ENCODE measurements at places on chromosomes 6 and 20.

GRCh38 chr6:143691900-143692636, 14.3 kb downstream of the PHACTR2 start:
- DNase-seq: no peak

DNA sequence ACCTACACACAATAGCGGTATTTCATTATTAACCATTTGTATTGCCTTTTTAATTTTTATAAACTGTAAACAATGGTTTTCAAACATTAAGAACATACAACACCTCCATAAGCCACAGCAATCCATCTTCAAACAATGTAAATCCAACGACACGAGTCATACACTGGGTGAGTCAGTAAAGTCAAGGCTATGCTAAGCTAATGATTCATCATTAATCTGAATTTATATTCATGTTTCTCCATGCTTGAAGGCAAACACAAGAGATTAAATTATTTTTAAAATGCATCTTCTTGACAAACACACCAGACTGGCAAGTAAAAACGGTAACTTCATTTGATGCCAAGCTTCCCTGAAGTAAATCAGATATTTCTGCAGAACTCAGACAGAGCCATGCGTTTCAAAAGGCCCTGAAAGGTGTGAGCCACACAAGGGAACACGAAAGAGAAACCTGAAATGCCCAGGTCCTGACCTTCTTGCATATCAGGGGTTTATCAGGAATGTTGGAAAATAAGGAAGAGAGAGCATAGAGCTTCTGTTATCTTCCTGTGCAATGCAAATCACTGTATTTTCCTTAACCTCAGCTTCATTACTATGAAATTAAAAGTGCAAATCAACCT, 162.5 kb downstream of the ALDH8A1 start:
- DNase-seq: no peak

- no peak for DNase-seq
Measured at GRCh38 chr20:61706259-61706961, 359.3 kb downstream of the TAF4 start.

DNA sequence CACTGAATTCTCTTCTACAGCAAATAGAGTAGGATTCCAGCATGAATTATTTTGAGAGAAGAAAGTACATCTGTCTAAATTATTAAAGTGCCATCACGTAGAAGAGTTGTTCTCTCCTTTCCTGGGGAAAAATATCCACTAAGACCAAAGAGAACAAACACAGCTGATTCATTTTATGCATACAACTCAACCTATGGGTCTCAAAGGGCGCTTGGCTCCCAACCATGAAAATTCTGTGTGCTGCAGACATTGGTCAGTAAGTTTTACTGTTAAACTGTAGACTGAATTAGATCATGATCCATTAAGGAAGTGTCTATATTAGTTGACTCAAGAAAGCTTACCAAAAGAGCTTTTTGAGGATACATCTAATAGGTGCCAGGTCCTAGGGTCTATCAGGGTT, 83.5 kb downstream of the FRK start:
- DNase-seq: no peak

GRCh38 chr20:6920991-6921613, 153.6 kb downstream of the BMP2 start:
- DNase-seq: no peak

GRCh38 chr6:1200409-1201101, 111.3 kb upstream of the FOXQ1 start:
- DNase-seq: no peak

DNA sequence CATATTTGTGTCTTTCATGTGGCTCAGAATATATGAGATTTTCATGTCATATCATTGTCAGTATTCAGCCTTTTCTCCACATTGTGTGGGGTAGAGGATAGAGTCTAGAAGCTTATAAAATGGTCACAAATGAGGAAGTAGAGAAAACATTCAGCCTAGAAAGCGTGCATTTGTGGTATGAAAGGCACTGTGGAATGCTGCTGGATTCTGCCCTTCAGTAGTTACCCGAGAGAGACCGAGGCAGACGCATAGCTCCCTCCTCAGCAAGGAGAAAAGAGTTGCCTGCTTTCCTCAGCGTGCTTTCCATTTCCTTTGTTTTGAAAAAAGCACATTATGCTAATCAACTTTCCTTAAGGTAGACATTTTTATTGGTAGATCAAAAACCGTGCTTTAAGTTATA, 28.7 kb downstream of the MYB start:
- DNase-seq: no peak

- DNase-seq: no peak
Measured at GRCh38 chr20:1625083-1625690, 5.4 kb upstream of the SIRPB1 start.

GRCh38 chr6:104789770-104790190, 69.9 kb downstream of the HACE1 start:
- no peak for DNase-seq

- DNase-seq: no peak
Measured at GRCh38 chr6:46704562-46704961, 16.9 kb downstream of the TDRD6 start.

- DNase-seq: no peak
Measured at GRCh38 chr6:135546206-135546605, 48.7 kb upstream of the AHI1 start.

DNA sequence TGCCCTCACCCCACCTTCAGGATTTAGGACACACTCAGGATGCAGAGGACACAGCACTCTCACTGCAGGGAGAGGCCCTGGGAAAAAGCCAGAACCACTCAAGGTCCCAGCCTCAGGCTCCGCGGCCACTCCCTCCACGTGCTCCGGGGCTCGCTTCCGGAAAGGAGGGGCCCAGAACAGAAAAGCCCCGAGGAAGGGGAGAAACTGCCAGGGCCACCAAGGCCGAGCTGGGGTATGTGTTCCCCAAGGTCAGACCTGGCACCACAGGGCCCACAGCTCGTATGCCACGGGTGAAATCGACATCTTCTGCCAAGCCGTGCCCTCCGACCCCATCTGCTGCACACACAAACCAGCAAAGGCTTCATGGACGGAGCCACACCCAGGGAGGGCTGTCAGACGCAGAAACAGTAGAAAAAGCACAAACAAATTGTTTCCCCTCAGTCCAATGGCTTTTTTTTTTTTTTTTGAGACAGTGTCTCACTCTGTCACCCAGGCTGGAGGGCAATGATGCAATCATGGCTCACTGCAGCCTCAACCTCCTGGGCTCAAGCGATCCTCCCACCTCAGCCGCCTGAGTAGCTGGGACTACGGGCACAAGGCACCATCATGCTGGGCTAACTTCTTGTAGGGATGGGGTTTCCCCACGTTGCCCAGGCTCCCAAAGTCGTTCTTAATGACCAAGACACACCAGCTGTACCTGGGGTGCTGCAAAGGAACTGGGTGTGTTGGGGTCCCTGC, 33.4 kb downstream of the SLC2A4RG start:
- DNase-seq: no peak

DNA sequence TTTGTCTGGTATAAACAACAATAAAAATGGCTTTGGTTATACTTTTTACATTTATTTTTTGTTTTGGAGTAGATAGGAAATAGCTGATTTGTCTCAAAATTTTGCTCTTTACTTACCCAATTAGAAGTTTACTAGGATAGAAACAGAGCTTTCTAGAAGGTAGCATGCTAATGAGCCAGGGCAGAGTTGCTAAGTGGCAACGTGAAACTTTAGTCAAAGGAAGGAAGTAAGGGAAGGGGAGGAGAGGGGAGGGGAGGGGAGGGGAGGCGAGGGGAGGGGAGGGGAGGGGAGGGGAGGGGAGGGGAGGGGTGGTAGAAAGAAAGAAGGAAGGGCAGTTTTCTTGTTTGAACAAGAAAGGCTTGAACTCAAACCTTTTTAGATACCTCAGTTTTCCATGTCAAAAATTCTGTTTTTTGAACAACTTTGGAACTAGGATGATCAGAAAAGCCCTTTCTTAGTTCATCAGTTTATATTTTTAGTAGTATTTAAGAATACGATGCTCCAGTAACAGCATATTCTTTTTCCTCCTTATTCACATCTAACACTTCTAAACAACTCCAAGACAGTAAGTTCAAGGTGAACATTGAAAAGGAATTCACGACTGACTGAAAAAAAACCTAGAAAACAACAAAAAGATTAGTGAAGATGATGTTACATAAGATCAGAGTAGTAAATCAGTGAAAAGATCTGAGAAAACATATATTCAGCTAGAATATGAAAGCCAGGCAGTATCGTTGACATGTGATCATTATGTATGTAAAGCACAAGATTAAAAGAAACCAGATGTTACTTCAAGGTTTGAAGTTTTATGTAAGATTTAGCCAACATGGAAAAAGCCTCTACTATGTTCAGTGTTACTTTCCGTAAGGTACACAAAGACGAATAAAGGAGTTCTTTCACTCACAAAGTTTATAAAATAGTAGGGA, 263.4 kb downstream of the ARHGAP18 start:
- DNase-seq: no peak

GRCh38 chr6:159756508-159756907, 5.3 kb upstream of the ACAT2 start:
- no peak for DNase-seq

- peak; percentile 43 for DNase-seq
Measured at GRCh38 chr20:31674895-31675827, 37.4 kb downstream of the COX4I2 start.

DNA sequence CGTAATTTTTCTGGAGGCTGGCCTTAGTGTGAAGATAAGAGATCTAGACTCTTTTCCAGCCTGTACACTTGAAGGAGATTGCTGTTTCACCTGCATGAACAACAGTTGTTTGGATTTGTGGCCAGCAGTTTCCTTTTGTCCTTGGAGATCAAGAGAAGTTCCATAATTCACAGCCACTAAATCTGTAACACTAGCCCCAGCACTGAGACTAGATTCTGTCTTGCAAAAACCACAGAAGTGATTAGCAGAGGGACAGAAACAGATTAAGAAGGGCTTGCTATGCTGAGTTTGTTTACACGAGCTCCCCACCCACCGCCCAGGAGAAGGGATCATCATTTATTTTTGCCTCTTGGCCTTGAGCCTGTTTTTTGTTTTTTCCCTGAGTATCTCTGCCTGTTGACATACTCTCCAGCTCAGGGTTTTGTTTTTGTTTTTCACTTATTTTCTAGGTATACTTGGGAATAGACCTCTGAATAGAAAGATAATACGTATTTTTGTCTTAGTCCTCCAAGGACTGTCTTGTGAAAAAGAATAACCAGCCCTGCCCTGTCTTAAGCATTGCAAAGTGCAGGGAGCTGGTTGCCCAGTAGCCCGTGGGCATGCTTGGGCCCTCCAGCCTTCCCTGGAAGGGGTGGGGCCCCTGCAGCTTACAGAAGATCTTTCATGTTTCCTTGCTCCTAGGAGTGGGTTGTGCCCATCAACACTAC, 93.1 kb upstream of the SOX4 start:
- no peak for DNase-seq

DNA sequence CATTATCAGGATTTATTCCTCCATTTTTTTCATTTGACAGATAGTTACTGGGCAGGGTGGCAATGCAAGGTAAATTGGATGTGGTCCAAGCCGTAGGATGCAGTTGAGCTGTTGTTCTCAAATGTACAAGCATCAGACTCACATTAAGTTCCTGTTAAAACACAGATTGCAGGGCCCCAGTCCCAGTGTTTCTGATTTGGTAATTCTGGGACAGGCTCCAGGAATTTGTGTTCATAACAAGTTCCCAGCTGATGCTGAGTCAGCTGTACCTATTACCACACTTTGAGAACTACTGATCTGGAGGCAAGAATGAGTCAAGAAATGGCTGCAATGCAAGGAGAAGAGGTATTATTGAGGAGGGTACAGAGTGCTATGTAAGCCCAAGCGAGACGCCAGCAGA, 11.7 kb downstream of the TMEM244 start:
- no peak for DNase-seq

- no peak for DNase-seq
Measured at GRCh38 chr6:64984948-64985347, 722.1 kb downstream of the EYS start.

DNA sequence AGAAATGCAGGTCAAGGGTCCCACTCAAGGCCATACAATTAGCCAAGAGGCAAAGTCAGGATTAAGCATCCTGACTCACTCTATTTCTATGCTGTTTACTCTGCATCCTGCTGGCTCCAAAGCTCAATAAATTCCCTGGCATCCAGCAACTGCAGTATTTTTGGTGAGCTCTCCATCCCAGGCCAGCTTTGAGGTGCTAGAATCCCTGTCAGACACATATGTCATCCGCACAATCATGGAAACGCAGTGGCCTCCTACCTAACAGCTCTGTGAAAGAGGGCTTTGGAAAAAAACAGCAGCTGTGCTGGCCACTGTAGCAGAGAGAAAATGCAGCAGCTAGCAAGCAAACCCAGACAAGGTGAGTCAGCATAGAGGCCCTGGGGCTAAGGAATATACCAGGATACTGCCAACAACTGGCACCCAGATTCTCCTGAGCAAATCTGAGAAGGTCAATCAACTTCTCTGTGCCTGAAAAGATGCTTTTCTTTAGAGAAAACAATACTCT, 58.4 kb downstream of the ANKEF1 start:
- no peak for DNase-seq

DNA sequence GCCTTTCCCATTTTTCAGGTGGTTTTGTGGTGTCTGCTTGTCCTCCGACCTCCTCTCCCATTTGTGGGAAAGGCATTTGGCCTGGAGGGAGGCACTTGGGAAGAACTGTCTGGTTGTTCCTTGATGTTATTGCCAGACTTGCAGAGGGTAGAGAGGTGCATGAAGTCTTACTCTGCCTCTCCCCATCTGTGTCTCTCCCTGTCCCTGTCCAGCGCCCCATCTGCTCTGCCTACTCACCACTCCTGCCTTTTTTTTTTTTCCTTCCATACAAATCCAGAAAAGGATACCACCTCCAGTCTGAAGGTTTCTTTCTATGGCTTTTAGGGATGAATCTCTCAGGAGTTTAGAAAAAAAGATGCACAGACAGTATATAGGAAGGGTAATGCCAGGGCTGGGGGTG, 19.8 kb downstream of the PPARD start:
- DNase-seq: no peak

GRCh38 chr6:118881440-118882313, 12.3 kb upstream of the ASF1A start:
- DNase-seq: no peak

- DNase-seq: no peak
Measured at GRCh38 chr6:125549202-125549884, 200.1 kb upstream of the HEY2 start.

GRCh38 chr20:52812231-52812847, 159.8 kb upstream of the TSHZ2 start:
- DNase-seq: no peak

GRCh38 chr6:112017169-112017568, 36.7 kb upstream of the CCN6 start:
- DNase-seq: no peak

- no peak for DNase-seq
Measured at GRCh38 chr20:56945057-56945456, 316.0 kb downstream of the TFAP2C start.

DNA sequence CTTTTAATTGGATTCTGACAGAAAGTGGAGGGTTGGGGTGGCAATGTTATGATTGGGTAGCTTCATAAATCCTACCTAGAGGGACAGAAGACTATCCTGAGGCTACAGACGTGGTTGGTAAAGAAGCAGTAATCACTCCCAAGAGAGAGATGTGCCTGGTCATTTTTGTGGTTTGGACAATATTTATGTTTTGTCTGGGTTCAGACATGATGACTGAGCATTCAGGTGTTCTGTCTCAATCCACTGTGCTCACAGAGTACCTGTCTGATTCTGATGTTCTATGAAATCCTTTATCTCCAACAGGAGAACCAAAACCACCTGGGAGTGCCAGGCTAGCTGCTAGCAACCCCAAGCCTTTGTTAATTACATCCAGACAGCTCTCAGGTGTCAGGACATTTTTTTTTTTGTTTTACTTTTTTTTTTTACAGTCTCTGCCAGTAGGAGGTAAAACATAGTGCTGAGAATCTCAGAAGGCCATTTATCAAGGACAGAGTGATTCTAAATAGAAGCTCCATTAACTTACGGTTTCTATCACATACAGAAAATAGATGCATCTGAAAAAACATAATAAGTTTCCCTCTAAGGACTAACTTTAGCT, 1.6 kb upstream of the HLA-DQA1 start:
- DNase-seq: no peak
